ENCODE measurements at places on chromosomes 6 and 20.

DNA sequence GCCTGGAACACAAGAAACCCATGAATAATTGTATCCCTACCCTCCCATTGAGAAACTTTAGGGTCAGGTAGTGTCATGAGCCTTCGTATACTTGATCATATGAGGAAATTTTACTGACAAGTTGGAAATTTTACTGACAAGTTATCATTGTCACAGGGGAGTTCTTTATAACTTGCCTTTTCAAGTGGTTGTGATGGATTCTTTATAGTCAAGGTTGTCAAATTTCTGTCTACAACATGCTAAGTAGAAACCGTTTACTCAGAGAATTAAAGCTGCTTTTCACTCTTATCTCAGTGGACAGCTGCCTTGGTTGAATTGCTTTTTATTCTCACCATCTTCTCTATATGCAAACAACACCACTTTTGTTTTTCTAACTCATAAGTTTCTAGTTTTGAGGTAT is 1286.4 kb downstream of the EPHA7 start:
- no peak for DNase-seq

- DNase-seq, result no peak
Measured at GRCh38 chr6:132734694-132735236, 20.9 kb upstream of the VNN1 start.

DNA sequence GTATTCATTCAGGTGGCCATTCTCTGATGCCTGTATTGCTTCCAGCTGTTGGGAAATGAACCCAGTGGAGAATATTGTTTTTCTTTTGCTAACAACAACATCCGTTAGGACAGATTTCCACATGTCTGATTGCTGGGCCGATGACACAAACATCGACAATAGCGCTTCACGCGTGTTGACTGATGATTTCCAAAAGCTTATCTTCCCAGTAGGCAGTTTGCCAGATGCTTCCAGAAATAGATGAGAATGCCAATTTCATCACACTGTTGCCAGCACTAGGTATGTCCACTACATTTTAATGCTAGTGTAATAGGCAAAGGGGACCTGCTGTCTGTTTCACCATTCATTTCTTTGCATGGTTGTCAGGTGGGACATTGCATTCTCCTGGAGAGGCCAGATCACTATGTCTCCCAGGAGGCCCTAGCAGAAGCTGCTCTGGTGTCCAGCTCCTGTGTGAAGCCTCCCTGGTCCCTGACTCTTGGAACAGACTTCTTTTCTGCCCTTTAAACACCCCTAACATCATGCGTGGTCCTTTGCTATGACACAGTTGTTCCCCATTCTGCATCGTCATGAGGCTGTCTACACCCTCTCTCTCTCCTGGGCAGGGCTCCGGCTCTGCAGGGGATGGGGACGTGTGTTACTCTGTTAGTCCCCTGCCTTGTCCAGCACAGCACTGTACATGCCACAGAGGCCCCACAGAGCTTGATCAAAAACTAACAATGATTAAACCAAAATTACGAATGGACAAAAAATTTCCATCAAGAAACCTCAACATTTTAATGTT is 181.6 kb downstream of the CDH26 start:
- DNase-seq, result no peak

DNA sequence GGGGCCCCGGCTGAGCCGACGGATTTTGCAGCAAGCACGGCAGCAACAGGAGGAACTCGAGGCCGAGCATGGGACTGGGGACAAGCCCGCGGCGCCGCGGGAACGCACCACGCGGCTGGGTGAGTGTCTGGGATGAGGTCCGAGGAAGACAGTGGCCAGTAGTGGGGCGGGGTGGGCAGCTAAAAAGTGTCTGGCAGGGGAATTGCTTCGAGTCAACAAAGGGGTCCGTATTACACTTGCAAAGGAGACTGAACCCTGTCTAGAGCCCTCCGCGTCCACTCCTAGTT is 356 bp downstream of the BYSL start:
- no peak for DNase-seq

DNA sequence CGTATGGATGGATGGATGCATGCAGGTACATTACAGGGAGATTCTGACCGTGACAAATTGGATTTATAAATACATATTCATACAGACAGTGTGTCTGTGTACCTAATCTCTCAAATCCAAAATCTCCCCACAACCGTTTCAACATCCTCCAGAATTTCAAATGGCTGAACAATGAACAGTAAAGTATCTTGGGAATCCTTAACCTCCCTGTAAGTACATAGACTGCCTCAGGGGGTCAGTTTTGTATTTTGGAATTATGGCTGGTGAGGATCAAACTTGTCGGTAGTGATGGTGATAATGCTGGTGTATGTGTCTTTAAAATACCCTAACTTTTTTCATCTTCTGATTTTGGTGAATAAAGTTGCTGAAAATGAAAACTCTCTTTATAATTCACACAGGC is 246.2 kb downstream of the FOXC1 start:
- no peak for DNase-seq

- DNase-seq, result no peak
Measured at GRCh38 chr6:148816117-148816516, 69.3 kb downstream of the UST start.

DNA sequence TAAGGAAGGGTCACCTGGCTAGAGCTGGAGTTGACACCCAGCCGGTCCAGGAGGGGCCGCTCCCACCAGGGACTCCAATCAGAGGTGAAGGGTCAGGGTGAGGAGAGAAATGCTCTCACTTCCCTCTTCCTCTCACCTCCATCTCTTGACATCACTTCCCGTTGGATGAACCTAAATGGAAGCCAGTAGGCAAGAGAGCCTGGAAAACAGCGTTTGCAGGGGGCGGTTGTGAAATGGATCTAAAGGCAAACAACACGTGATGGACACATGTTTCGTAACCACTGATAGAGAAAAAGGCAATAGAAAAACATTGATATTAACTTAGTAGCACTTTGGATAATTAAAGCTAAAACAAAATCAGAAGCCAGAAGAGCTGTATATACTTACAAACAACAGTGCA is 105.6 kb upstream of the FOXA2 start:
- DNase-seq, result no peak

DNA sequence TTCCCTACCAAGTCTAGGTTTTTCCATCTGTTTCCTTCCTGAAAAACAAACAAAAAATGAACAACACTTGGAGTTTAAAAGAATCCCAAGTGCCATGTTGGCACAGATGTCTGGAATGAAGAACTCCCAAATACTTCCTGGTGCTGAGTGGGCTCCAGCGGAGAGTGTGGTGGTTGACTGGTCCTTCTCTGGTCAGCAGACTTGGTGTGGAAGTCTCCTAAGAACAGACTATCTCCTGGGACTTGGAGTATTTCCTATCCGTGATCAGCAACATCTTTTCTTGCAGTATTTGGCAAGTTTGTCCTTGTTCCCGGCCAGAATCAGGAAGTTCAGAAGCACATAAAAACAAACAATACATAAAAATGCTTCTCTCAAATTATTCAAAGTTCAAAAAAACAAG is 154.1 kb downstream of the MTFR2 start:
- no peak for DNase-seq

DNA sequence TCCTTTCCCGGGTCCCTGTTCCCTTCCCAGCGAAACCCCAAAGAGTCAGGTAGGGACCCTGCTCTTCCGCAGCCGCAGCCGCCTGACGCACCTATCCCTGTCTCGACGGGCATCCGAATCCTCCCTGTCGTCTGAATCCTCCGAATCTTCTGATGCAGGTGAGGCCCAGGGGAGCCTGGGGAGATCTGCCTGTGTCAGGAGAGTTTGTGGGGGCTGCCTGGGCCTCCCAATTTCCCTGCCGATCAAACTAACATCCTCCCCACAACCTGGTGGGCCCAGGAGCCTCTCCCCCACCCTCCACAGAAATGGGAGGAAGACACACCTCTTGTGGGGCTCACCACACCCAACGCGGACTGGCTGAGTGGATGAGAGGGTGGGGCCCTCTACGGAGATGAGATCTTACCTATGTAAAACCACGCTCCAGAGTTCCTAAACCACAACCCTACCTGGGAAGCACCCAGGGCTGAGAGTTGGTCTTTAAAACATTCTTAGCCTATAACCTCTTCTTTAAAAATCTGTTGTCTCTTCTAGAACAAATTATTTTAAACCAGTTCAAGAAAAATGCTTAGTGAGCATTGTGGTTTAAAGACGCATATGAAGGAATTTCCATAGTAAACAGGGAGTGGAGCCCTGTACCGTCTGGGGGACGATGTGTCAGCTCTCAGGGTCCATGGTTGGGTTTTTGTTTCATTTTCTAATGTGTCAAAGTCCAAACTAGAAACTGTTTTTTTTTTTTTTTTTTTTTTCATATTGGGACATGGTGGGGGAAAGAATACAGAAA is 1.7 kb downstream of the CDC25B start:
- no peak for DNase-seq

DNA sequence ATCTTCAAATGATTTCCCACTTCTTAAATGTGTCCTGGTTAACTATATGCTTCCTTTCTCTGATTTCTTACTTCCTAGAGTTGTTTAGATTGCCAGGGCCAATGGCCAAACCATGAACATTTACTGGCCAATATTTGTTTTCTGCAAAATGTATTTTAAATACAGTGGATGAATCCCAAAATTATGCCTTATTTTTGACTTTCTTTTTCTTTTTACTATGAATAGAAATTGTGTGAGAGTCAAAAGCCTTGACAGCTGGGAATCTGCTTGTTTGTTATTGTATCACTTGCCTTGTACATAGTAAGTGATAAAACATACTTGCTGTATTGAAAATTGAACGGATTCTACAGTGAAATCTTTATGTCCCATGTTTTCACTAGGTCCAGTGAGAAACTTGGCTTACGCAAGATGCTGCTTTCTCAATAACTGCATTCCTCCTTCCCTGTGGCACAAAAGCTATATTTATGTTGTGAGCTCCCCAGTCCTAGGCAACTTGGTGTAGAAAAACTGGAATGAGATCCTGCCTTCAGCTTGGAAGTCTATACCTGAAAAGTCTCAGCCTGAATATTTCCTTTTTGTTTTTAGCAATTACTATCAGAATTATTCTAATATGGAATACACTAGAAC is 295.2 kb downstream of the EPHA7 start:
- DNase-seq, result no peak

- no peak for DNase-seq
Measured at GRCh38 chr20:19990850-19991249, 26.3 kb upstream of the NAA20 start.

DNA sequence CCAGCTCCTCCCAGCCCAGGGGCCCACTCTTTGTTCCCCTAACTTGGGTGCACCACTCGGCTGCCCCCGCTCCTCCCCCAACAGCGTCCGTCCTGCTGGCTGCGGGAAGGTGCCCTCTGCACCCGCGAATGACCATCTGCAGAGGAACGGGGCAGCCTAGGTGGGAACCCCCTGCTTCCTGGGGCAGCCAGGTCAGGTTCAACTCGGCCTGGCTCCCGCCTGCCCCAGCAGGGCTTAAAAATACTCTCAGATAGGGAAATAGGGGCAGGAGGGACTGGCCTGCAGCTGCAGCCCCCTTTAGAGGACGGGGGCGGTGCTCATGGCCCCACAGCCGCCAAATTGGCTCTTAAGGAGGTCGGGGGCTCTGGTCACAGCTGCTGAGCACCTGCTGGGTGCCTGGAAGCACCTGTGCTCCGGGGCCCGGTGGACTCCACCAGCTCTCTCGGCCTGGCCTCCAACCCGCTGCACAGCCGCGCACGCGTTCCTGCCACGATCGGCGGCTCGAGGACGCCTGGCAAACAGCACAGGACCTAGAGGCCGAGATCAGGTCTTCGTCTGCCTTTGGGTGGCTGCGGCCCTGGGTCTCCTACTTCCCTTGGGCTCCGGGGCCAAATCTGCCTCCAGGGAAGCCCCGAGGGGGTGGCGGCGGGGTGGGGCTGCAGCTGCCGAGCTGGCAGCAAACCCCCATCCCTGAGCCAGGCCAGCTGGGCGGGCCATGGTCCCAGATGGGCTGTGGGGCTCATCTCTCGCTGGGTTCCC is 700 bp upstream of the LAMA5 start:
- DNase-seq, result no peak

DNA sequence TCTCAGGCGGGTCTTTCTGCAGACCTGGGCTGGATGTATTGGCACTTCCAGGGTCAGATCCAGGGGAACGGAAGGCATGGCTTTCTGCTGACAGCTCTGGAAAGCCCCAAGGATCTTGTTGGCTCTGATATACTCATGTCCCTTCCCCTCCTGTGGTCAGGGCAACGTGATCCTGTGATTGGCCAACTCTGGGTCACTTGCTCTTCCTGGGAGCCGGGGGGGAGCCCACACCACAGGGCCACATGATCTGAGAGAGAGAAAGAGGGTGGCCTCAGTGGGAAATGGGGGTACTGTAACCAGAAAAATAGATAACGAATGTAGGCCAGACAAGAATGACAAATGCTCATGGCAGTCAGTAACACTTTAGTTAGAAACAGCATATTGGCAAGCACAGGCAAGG is 223.0 kb downstream of the NFATC2 start:
- no peak for DNase-seq

DNA sequence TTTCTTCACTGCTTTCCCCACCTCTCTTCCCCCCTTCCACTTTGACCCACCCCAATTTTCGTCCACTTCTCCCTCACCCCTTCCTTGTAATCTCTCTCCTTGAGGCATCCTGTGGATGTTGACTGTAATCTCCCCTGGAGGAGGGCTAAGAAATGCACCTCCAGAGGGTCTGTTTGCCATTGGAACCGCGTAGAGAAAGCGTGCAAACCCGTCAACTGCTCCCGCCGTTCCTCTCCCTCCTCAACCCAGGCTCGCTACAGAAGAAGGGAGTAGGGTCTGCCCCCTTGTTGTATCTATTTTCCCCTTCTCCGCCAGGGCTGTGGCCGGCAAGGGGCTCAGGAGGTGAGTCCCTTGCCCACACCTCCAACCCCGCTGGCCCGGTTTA is 502 bp upstream of the HTR1E start:
- no peak for DNase-seq

- DNase-seq, result no peak
Measured at GRCh38 chr20:49713753-49714712, at the start of gene B4GALT5. B4GALT5 (minus strand) TSS chr20:49713878; CDS start chr20:49713690, 188 bp downstream.

- DNase-seq, result no peak
Measured at GRCh38 chr20:38196592-38196991, 31.5 kb upstream of the TGM2 start.

GRCh38 chr20:59765599-59766177 is 161.3 kb downstream of the PHACTR3 start:
- DNase-seq, result no peak

- DNase-seq, result no peak
Measured at GRCh38 chr6:20235041-20235440, 22.8 kb upstream of the MBOAT1 start.

- no peak for DNase-seq
Measured at GRCh38 chr20:56361900-56362299, 3.1 kb downstream of the FAM210B start.

DNA sequence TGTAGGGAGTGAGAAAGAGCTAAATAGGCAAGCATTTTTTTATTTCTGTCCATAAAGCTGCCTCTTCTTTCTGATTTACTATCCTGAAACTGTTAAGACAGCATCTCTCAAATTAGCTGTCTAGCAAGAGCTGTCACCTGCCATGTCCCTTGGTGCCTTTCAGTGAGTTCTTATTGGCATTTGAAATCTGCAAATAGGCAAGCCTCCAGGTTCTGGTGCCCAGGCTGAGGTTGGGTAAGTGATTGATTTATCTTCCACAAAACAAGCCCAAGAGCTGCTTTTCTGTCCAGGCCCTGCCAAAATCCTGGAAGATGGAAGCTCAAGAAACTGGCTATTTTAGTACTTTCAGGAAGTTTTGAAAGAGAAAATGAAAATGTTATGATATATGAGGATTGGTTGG is 22.4 kb downstream of the MANEA start:
- DNase-seq, result no peak
